Left kidney (tissue), 8 donors: ENCODE measurements at places on chromosomes 7 and 10.

DNA sequence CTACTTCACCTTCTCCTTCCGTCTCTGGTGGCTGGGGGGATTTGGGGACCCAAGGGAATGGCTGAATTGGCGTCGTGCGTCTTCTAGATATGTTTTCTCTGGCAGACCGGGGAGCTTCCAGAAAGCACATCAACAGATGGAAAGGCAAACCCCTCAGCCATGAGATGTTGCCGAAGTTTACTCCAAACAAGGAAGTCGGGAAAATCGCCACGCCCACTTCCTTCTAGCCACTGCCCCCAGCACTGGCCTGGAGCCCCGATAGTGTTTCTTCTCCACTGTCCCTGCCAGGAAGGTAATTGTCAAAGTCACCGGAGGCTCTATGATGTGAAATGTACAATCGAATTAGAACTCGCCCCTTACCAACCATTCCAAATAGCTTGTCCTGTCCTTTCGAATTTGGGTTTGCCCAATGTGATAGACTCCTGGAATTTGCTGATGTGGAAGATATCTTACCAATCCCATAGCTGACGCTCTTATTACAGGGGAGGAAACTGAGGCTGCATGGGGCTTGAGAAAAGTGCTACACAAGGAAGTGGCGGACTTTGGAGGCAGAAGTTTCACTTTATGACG lies 191.0 kb downstream of the LSM5 start:
- peak; percentile 35 for DNase-seq

- no peak for DNase-seq
Observed at GRCh38 chr10:2117641-2118040, 380.3 kb upstream of the ADARB2 start.

GRCh38 chr7:128443831-128444600 lies 11.7 kb upstream of the HILPDA start:
- DNase-seq: no peak

DNA sequence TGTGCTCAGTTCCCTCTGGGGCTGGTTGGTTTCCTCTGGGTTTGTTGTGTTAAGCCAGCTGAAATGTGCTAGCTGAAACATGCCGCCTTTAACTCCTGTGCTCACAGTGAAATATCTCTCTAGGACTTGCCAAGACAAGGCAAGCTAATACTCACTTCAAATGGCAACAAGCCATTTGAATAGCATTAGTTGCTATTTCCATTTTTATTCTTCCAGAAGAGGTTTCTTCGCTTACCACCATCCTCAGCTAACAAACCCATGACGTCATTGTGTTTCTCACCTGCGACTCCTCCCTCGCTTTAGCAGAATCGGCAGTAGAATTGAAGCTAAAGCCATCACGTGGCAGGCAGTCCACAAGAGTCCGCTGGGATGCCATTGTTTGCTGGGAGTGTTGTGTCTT lies 61.3 kb downstream of the ZNF22 start:
- DNase-seq: no peak

DNA sequence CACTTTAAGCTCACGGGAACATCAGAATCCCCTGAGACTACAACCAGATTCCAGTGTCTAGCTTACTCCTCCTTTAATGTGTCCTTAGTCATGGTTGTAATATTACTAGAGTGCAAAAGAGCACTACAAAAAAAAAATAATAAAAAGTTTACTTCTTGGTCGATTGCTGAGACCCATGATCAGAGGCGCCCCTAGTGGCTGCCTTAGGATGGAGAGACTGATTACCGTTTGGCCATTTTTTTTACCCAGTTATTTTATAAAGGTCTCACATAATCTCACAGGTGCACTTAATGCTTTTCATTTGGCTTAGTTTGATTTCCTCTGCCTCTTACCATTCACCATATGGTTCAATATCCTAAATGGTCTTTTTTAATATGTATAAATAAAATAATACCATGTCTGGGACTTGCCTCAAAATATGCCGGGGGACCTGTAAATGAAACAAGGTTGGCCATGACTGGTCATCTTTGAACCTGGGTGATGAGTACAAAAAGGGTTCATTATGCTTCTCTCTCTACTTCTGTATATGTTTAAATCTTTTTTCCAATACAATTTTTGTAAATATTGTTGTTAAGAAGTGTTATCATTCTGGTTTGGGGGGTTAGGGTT lies 331.5 kb upstream of the NFE2L3 start:
- DNase-seq: no peak

GRCh38 chr10:52313256-52313932 lies 687 bp upstream of the DKK1 start:
- peak; percentile 40 for DNase-seq

GRCh38 chr10:31822150-31822549 lies 106.5 kb downstream of the ARHGAP12 start:
- no peak for DNase-seq

GRCh38 chr7:129458171-129458570 lies 23.9 kb downstream of the STRIP2 start:
- no peak for DNase-seq

GRCh38 chr10:121715076-121715475 lies 116.8 kb upstream of the FGFR2 start:
- DNase-seq: no peak

GRCh38 chr7:104272767-104273384 lies 55.5 kb upstream of the LHFPL3 start:
- peak; percentile 6 for DNase-seq

- DNase-seq: no peak
Observed at GRCh38 chr7:2906197-2906931, 62.3 kb upstream of the GNA12 start.

DNA sequence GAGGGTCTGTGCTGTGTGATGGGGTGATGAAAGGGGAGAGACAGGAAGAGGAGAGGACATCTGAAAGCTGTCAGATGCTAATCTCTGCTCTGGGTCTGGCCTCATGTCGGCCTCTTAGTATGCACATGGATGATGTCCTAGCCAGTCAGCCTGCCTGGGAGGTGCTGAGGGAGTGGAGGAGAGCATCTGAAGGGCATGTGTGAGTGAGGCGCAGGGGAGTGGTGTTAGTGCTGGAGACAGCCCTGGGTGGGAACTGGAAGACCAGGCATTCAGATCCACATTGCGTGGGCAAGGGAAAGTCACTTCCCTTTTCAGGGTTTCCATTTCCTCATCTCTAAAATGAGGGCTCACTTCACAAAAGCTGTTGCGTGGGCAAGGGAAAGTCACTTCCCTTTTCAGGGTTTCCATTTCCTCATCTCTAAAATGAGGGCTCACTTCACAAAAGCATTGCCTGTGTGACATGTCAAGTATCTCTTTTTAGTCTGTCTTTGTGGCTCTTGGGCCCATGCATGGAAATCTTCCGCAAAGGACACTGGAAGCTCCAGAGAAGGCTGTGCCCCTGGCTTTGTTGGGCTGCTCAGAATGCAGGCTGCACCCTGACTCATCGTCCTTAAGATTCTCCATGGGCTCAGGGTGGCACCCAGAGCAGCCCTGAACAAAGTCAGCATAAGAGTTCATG lies 10.0 kb downstream of the SFTPD start:
- DNase-seq: no peak

DNA sequence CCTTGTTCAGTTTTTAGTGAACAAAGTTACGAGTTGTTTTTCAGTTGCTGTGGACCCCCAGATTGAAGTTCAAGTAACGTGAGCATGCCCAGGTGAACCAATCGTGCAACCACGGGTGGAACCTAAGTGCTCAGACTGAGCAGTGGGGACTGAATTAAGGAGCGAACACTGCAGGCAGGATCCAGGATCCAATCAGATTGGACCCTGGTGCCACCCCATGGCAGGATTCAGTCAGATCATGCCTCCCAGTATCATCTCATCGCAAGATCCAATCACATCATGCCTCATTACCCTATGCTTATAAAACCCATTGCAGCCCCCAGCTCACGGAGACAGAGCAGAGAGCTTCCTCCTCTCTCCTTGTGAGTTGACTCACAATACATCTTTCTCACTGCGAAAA lies 80.9 kb downstream of the PFKFB3 start:
- DNase-seq: no peak

DNA sequence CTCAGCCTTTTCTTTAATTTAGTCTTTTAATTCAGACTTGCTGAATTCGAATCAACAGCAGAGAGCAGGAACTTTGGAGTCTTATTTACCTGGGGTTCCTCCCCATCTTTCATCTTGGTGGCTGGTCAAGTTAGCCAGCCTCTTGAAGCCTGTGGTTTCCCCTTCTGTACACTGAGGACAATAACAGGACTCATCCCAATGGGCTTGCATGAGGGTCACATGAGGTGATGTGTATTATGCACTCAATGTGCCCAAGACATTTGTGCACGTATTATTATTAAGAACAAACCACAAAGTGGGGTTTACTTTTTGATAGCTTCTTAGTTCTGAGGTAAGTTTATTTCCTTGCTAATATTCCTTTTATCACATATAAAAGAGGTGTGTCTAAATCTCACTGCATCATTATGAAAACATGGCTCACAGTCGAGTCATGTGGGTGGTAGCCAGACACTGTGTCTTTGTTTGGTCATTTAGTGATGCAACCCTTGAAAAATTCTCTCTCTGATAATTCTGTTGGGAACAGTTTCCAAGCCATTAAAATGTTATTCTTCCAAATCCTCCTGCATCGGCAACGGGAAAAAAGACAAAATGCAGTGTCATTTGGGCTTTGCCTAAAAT lies 86.5 kb upstream of the GRB10 start:
- no peak for DNase-seq

DNA sequence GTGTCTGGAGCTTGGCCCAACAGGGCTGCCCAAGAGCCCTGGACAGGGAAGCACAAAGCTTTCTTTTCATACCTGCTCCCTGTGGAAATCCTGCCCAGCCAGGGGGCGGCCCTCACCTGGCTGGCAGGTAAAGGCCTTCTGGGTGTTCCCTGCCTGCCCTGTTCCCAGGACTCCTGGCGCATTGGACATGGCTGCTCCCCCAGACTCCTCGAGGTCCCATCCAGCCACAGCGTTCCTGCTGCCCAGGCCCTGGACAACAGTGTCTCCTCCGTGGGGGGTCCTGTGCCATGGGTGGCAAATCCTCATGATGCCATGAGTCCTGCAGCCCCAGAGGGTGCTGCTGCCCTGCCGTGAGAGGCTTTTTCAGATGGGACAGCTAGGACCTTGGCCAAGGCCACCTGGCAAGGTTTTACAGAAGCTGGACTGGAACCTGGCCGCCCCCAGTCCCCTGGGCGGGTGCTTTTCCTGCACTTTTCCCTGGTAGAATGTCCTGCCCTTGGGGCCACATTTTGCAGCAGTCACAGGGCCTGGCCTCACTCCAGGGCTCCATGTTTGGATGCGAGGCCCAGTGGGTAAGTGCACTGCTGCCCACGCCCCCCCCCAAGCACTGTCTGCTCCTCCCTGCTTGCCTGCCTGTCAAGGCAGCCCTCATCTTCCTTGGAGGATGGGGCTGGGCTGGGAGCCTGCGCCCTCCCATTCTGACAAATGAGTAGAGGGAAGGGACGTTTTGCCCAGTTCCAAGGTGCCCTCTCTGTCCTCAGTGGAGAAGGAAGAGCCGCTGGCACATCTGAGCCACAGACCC lies 60.7 kb downstream of the LHPP start:
- no peak for DNase-seq

GRCh38 chr7:148367731-148368475 lies 222.7 kb upstream of the C7orf33 start:
- no peak for DNase-seq

GRCh38 chr7:155962191-155962967 lies 150.1 kb upstream of the SHH start:
- DNase-seq: no peak

DNA sequence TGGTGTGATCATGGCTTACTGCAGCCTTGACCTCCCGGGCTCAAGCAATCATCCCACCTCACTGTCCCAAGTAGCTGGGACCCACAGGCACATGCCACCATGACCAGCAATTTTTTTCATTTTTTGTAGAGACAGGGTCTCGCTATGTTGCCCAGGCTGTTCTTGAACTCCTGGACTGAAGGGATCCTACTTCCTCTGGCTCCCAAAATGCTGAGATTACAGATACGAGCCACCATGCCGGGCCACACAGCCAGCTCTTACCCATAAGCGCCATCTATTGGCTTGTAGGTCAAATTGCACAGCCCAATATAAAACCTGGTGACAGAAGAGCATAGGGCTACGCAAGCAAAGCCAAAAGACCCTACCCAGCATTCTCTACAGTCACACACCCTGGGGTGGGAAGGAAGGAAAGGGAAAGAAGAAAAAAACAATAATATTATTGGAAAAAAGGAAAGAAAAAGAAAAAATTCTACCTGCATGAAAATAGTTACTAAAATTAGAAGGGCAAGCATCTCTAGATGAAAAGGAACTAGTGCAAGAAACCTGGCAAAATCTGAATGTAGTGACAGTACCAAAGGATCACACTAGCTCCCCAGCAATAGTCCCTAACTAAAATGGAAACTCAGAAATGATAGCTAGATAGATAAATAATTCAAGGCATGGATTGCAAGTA lies 29.4 kb upstream of the AMPH start:
- peak; percentile 3 for DNase-seq

- no peak for DNase-seq
Observed at GRCh38 chr10:110540031-110540430, 27.5 kb upstream of the SMC3 start.

- DNase-seq: no peak
Observed at GRCh38 chr10:96107623-96108038, 22.5 kb upstream of the ZNF518A start.

GRCh38 chr10:86376852-86377796 lies 10.5 kb upstream of the GRID1 start:
- DNase-seq: no peak

- DNase-seq: no peak
Observed at GRCh38 chr7:158321936-158322615, 265.5 kb downstream of the PTPRN2 start.

GRCh38 chr7:30743371-30744074 lies 8.4 kb upstream of the INMT start:
- no peak for DNase-seq

DNA sequence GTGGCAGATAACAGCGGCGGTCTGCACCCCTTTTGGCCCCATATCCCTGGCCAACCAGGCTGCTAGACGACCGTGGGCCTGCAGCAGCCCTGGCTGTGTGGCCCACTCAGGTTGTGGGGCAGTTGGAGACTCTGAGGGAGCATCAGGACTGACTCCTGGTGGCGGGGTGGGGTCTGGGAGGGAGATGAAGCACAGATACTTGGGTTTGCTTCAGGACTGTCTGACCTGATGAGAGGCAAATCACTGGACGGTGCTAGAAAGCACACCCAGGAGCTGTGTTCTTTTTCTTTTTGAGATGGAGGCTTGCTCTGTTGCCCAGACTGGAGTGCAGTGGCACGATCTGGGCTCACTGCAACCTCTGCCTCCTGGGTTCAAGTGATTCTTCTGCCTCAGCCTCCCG lies 28.2 kb downstream of the BAMBI start:
- no peak for DNase-seq
